Hippocampal formation (tissue), 2 donors: ENCODE measurements at places on chromosomes 13 and 19.

DNA sequence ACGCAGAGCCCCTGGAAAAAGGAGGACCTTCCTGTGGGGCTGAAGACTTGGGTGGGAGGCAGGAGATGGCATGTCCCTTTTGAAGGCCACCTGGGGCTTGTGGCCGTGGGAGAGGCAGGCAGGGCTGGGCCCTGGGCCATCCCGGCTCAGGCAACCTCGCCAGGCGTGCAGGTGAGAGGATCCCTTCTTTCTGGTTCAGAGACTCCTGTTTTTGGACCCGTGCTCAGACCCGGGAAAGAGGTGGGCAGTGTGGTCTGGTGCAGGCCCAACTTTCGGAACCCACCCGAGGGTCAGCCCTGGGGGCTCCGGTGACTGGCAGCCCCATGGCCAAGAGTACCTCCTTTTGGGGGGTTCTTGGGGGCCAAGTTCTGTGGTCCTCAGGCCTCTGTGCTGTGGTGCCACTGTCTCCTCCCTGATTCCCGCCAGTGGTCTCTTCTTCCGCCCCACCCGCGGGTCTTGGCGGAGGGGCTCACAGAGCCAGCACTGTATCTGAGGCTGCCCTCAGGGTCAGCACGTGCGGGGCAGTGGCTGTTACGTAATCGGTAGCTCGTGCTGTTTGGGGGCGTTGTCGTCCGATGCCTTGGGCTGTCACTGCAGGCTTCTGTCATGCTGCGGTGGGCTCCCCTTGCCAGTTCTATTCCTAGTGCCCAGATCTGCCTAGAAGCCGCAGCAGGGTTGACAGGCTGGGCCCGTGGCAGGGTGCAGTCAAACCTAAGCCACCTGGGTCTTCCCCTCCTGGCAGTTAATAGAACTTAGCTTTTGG, 42.7 kb downstream of the KDM4B start:
- no peak for DNase-seq

GRCh38 chr13:101447852-101448251, 4.6 kb upstream of the ITGBL1 start:
- DNase-seq, result no peak

DNA sequence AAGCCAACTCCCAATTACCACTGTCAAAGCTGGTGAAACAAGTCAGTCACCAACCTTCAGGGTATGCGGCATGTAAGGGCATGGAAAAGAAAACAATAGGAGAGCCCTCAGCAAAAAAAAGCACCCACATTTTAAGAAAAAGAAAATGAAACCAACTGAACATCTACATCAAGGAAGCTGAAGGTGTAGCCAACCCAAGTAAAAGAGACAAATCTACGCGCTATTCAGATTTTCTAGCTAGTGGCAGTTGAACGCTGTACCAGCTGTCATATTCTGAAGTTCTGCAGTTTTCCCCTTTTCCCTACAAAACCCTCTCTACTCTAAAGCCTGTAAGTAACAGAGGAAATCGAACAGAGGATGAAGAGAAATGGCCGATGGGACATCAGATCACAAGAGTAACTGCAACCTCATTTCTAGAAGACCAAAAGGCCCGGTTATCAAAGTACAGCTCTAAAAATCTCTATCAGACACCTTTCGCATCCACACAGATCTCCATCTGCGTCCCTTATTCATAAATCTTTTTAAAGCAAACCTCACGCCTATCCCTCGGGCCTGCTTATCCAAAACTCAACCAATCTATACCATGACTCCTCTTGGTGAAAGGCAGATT, 1.4 kb downstream of the MYCBP2 start:
- DNase-seq, result no peak

DNA sequence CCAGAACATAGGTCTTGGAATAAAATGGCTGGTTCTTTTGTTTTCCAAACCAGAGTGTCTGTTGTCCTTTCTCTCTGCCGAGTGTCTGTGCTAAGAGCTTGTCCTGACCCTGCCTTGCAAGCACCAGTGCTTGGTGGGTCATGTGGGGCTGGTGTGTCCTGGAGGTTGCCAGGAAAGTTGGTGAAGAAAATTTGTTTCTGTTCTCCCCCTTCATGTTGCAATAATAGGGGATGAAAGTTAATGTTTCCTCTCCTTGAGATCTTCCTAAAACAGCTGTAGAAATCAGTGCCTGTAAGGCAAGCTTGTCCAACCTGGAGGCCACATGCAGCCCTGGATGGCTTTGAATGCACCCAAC, 2.7 kb downstream of the HAMP start:
- no peak for DNase-seq

DNA sequence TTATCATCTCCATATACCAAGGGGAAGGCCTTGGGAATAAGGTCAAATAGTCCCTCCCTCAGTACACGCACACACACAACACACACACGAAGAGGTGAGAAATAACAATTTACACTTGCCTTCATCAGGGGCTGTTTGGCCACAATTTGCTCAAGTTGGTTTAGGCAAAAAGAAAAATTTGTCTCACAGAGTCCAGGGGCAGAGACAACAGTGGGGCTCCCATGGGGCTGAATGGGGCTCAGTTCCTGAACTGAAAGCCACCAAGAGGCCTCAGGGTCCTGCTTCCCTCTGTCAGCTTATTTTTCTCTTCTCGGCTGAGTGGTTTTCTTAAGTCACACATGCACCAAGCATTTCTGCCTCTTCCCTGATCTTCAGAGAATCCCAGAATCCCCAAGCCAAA, 35.5 kb downstream of the PCDH8 start:
- DNase-seq, result no peak

- peak; percentile 17 for DNase-seq
Measured at GRCh38 chr19:10871711-10872545, 575 bp downstream of the CARM1 start.

- no peak for DNase-seq
Measured at GRCh38 chr13:50485979-50486935, 357.2 kb downstream of the DLEU7 start.

DNA sequence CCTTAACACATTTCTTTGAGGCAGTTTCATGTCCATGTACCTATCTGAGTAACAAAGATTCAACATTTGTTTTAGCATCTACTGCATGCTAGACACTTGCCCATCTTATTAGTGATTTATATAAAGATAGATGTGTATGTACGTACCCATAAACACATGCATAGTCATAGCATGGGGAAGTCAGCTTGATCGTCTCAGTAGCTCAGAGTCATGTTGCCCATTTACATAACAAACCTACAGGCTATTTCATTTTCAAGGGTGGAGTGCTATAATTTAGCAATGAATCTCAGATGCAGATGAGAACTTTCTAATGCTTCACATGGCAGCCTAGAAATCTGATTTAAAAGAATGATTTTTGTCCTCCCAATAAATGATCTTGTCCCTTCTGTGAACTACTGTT, 23.5 kb downstream of the FLT1 start:
- DNase-seq, result no peak

DNA sequence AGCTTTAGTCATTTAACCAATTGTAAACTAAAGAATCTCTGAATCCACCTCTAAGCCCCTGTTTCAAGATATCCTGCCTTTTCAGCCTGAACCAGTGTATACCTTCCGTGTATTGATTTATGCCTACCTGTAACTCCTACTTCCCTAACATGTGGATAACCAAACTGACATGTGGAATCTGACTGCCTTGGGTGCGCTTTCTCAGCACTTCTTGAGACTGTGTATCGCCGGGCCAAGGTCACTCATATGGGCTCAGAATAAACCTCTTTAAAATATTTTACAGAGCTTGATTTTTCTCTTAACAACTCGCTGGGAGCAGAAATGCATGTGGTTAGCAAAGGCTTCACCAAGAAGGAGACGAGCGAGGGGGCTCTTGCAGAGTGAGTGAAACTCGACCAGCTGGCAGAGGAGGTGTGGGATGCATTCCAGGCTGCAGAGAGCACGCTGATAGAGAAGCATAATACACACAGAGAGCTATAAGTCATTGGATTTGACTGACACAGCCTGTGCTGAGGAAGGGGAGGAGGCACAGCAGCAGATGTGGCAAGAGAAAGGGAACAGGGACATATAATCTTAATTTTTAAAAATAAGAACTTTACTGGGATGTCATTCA, 268.2 kb upstream of the MAB21L1 start:
- DNase-seq, result no peak

DNA sequence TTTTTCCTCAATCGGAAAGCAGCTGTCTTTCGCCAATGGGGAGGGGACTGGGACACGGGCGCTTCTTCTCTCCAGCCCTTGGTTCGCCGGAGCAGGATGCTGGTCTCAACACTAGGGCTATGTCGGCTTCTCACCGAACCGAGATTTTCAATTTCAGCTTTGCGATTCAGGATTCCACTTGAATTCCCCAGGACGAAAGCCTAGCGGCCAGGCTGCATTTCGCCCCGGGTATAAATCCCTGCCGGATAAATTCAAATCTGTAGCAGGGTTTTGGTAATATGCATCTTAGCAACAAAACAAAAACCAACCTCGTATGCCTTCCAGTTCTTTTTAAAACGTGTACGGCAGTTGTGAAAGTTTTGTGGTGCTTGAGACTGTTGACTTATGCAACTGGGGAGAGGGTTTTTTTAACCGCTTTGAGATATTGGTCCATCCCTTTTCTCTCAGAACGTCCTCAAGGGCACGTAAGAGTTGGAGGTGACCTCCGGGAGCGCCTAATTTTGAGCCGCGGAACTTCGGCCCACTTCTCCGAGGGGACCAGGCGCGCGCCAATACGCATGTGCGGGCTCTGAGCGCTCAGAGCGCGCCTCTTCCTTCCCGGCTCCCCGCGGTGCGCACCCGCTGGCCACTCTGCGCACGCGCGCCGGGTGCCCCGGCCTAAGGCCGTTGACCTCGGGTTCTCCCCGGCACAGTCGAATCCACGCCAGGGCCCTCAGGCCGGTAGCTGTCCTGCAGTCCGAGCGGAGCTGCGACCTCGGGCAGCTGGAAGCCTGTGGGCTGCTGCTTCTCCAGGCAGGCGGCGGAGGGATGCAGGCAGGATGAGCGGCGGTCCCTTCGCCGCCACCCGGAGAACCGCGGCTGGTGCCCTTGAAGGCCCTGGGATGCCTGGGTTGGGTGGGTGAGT, 7.6 kb downstream of the POU4F1 start:
- no peak for DNase-seq

- peak; percentile 11 for DNase-seq
Measured at GRCh38 chr19:13707915-13708314, 56.4 kb upstream of the MRI1 start.

GRCh38 chr13:78652651-78653050, 6.3 kb downstream of the OBI1 start:
- DNase-seq, result no peak

DNA sequence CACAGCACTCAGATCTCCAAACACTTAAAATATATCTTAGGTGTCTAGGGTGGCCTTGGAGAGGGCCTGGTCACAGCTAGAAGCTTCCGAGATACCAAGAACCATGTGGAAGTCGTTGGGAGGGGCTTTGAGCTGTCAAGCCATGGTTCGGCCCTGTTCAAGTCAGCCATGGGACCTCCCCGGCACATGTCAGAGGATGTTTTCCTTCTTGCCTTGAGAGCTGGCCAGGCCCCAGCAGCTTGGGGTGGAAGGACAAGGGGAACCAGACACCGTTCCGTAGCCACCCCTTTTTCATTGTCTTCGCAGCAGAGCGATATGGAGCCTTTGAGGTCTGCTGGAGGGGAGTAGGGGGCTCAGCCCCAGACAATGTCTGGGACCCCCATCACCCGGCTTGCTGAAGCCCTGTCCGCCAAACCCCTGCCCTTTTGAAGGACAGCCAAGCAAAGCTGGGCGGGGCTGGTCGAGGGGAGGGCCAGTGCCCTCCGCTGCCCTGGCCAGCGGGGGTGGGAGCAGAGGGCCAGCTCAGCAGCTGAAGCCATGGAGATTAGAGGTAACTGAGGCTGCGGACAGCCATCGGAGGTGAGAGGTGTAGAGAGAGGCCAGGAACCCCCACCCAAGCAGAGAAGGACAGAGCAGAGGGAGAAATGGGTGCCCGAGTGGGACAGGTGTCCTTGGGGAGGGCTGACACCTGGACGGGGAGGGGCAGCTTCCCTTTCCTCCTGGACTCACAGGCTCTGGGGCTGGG, 435 bp downstream of the KLK11 start:
- no peak for DNase-seq

DNA sequence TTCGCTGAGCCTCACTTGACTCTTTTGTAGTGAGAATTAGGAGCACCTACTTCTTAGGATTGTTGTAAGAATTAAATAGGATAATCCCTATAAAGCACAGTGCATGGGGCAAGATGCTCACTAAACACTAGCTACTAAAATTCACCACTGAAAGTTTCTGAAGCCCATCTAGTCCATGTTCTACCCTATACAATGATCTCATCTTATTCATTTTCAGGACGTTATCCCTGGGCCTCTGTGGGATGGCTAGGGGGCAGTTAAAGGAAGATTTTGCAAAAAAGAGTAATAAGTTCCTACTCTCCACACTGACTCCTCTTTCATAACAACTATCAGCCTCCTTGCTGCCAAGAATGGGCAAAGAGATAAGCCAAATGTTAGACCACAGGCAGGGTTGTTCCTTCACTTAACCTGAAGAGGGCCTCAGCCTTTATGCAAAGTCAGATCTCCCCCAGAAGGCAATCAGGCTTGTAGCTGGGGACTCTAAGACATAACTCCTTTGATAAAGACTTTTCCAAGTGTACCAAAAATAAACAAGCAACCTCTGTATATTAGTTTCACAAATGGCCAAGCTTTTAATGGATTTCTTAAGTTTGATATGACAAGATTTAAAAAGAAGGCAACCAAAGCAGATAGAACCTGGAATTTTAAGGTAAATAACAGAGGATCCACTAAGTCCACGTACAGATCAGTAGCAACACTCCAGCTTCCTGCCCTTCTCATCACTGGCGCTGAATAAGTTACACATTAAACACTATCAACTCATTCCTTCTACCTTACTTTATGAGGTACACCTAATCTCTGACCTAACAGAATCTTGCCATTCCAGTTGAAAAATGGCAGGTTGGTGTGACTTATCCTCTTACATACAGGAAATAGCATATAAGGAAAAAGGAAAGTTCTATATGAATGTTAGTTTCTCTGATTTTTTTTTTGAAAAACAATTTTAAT, 44.4 kb downstream of the ELF1 start:
- no peak for DNase-seq

DNA sequence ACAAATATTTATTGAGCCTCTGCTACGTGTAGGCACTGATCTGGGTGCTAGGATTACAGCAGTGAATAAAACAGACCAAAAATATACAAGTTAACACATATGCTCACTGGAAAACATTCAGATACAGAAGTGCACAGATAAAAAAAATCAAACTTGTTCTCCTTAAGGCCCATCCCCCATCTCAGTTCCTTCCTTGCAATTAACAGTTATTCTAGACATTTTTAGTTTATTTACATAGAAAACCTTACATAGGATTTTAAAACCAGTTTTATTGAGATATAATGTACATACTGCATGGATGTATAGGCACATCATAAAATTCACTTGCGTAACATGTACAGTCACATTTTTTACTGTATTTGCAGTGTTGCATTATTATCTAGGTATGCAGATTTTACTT, 36.5 kb upstream of the HMGB1 start:
- DNase-seq, result no peak

- DNase-seq, result peak; percentile 14
Measured at GRCh38 chr13:39600766-39601165, 2.2 kb downstream of the LHFPL6 start.

DNA sequence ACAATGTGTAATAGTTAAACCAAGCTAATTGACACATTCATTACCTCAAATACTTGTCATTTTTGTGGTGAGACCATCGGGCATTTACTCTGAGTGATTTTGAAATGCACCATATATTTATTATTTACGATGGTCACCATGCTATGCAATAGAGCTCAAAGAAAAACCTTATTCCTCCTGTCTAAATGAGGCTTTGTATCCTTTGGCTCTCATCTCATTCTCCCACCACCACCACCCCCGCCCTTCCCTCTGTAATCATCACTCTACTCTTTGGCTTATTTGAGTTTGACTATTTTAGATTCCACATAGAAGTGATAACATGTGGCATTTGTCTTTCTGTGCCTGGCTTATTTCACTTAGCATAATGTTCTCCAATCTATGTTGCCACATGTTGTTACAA, 124.9 kb downstream of the CYSLTR2 start:
- no peak for DNase-seq
